ENCODE measurements at places on chromosomes 7 and 10. TPM values are rescaled to one million over a fixed set of nuclear protein-coding genes. Genes with fewer than 3 reads are reported as not detected.

DNA sequence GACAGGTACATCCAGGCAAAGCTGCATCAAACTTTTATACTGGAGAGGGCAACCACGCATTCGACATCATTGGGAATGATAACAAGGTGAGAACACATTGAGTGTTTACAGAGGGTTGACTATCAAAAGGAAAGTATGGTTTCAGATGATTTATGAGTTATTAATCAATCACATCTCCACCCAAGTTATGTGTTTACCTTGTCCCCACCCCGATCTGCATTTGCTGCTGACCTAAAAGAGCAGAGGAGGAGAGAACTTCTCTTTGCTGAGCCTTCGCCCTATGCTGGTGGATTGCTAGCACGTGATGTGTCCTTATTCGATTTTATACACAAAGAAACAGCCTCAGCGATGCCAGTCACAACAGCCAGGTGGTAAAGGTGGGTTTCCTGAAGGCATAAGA is at the start of gene MSMB:
Gene MSMB, minus strand, starts transcription at position 9 of the 400 bp plus-strand sequence. CDS start 32 bp downstream, outside the sequence.
- DNase-seq = no peak

- no peak for DNase-seq
Observed at GRCh38 chr7:44400033-44400511, 74.7 kb upstream of the CAMK2B start.

- no peak for DNase-seq
Observed at GRCh38 chr7:73351447-73352167, 23.6 kb downstream of the FKBP6 start.

DNA sequence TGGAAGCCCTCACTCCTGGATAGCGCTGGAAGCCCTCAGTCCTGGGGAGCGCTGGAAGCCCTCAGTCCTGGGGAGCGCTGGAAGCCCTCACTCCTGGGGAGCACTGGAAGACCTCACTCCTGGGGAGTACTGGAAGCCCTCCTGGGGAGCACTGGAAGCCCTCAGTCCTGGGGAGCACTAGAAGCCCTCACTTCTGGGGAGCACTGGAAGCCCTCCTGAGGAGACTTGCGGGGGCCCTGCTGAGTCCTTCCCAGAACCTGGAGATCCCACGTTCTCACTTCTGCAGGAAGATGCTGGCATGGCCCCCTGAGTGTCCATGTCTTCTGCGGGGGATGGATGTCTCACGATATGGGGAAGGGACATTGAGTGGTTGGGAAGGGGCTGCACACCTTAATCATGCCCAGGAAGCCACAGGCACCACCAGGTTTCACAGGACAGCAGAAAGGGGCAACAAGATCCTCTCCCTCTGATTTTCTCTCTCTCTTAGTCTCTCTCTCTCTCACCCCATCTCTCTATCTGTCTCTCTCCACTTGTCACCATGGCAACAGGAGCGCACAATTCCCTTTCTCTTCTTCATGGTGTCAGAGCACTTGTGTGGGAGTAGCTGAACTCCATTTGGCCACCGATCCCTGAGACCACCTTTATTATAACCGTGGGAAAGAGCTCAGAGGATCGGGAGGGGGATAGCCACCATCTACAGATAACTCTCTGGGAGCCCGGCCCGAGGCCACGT is 267.0 kb downstream of the TCERG1L start:
- DNase-seq = no peak

ZP3 gene
- 9.8 TPM for total RNA-seq

DNA sequence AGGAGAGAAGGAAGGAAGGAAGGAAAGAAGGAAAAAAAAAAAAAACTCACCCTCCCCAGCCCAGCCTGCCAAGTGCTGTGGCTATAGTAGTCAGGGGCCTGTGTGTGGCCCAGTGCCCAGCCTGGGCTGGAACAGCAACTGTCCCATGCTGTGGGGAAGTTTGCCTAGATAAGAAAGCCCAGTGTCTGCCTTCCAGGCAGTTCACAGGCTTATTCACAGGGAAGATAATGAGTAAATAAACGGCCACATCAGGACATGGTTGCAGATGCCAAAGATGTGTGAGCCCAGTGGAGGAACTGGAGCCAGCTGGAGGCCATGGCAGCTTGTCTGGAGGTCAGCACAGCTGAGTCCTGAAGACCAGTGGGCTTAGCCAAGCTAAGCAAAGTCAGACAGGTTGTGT is 132.4 kb upstream of the FOXK1 start:
- DNase-seq = no peak

DNA sequence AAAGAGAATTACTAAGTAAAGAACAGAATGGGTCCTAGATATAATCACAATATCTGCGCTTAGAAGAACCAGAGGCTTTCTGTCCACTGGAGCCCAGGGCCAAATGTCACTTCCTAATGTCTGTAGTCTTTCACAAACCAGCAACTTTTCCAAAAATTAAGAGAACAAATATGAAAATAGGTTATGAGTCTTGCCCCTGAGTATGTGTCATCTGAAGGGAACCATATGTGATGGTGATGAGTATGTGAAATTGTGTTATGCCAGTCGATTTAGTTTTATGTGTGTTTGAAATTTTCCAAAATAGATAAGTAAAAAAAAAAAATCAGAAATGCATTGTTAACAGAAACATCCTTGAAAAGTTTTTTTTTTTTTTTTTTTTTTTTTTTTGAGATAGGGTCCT is 15.4 kb upstream of the HTR5A start:
- no peak for DNase-seq

DNA sequence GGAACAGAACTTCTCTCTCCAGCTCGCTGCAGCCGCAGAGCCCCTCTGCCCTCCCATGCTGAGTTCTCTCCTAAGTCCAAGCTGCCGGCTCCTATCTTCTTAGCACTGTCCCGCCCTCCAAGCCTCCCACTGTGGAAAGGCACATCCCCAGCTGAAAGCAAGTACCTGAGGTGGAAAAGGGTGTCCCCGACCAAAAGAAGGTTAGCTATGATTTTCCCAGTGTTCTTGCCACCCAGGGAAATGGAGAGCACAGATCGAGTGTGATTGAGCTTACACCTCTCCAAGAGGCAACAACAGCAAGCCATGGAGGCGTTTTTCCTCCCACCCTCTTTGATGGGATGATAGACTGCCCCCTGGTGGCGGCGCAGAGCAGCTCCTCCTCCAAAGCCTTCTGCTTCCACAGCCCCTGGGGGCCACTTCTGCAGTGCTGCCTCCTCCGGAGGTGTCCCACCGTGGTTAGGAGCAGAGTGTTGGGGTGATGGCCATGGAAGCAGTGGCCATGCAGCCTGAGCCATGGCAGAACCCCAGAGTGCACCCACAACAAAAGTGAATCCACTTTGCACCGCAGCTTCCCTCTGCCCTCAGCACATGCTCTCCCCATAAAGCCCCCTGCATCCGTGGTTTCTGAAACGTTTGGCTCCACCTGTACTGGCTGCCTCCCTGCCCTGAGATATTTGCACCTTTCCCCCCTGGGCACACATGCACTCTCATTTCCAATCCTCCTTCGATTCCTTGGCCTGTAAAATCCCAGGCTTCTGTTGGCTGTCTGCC is 143.1 kb upstream of the STK17A start:
- peak; percentile 68 for DNase-seq

GRCh38 chr7:13851736-13852135 is 137.7 kb downstream of the ETV1 start:
- no peak for DNase-seq

CALCR gene
- not detected for total RNA-seq

DNA sequence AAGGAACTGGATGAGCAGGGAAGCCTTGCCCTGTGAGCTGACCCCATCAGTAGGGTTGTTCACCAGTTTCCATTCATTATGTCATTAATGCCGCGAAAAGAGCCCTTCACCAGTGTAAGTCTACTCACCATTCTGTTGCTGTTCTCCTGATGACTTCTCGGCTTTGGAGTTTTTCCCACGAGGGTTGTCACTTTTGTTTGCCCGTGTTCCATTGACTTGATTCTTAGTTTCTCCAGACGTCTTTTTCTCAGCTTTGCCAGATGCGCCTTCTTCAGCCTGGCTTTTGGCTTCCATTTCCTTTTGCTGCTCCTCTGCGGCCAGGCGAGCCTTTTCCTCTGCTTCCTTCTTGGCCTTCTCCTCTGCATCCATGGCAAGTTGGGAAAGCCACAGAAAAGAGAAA is 128.8 kb downstream of the PPP1R17 start:
- no peak for DNase-seq

GRCh38 chr10:126669168-126669567 is 1.3 kb downstream of the C10orf90 start:
- no peak for DNase-seq

- DNase-seq = peak; percentile 44
Observed at GRCh38 chr10:72309290-72310240, 35.8 kb downstream of the DDIT4 start.

DNA sequence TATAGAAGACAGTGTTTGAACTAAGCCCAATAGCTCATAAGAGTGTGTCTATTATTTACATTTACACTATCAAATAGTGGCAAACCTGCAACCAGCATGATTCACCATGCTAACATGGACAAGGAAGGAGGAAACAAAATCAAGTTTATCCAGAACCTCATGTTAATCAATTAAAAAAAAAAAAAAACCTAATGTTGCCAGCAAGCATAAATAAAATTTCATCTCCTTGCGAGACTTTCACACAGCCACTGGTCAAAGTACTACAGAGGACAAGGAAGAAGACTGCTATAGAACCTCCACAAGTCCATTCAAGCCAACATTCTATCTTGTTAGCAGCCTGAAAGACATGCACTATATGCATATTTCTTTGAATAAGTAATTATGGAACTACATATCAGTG is 9.7 kb downstream of the TM9SF3 start:
- DNase-seq = no peak

CTBP2 gene
- total RNA-seq = 0.38 TPM

WNT16 gene
- not detected for total RNA-seq

GRCh38 chr7:77649716-77650349 is 46.4 kb upstream of the RSBN1L start:
- DNase-seq = no peak

DNA sequence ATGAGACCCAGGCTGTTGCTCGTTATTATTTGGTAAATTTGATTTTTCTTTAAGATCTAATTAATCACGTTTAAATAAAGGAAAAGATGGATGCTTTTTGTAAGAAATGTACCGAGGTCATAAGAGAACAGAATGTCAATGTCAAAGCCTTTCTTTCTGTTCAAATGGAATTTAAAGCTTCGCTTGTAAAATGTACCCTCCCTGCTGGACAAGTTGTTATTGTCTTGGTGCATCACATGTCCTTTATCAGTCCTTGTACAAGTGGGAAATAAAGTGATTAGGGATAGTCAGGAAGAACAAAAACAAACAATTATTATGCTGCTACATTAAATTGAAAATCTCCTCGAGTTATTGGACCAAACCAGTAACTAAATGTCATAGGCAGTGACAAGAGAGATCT is 363.2 kb downstream of the PHTF2 start:
- no peak for DNase-seq

GRCh38 chr7:23058408-23059096 is 44.6 kb upstream of the HYCC1 start:
- DNase-seq = no peak

GRCh38 chr7:135562720-135563119 is 5.0 kb downstream of the NUP205 start:
- no peak for DNase-seq

GRCh38 chr7:77757589-77757988 is 40.6 kb downstream of the TMEM60 start:
- no peak for DNase-seq

SMIM30 gene
- 4.8 TPM for total RNA-seq

PRTFDC1 gene
- 1.4 TPM for total RNA-seq

DNA sequence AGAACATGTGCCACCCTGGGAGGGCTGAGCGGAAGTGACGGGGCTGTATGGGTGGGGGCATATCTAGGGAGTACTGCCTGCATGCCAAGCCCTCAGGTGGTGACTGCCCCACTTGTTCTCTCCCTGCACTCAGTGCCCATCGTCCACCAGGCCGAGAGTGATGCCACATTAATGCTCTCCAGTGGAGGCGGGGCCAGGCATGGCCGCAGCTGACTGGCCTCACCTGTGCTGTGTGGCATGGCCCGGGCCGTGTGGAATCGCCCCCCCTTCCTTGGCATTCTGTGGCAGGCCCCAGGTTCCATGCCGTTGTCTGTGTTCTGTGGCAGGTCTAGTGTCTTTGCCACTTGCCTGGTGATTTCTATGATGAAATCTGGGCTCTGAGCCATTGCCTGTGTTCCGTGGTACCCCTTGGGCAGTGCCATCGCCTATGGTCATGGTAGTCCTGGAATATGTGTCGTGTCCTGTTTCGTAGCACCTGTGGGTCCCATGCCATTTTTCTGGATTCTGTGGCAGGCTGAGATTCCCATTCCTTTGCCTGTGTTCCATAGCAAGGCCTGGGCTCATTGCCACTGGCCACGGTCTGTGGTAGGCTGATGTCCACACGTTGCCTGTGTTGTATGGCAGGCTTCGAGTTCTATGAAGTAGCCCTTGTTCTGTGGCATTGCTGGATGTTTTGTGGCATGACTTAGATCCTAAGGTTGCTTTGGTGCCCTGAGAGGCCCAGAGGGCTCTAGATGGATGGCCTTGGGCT is 8.9 kb downstream of the FLNC start:
- no peak for DNase-seq

SFTPA1 gene
- total RNA-seq = not detected

DNA sequence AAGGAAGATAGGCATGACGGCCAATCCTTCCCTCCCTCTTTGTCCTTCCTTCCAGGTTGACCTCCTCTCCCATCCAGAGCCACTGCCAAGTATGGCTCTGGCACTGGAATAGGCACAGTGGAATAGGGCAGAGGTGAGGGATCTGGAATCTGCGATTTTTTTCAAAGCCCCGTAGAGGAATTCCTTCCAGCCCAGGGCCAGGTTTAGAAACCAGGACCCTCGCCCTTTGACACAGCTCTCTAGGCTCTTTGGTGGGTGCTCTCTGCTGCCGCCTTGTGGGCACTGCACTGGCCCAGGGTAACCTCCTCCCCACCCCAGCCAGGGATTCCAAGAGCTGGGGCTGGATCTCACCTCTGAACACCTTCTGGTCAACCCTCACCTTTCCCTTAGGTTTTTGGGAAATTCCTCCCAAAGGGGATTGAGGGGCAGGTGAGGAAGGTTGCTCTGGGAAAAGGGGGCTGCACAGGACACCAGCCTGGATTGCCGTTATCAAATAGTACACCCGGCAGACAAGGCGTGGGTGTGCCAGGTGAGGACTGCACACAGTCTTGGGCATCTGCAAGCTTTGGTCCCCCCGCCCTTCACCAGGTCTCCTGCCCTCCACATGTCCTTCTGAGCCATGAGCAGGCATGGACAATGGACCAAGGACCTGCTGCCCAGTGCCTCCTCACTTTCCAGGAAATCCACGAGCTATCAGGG is 22.8 kb downstream of the C10orf105 start:
- DNase-seq = peak; percentile 48

SPDYE2B gene
- total RNA-seq = not detected

GRCh38 chr10:9437131-9437530 is 1382.6 kb downstream of the GATA3 start:
- DNase-seq = no peak

POLR2J2 gene
- 24.8 TPM for total RNA-seq

GRCh38 chr7:129889133-129889844 is 63.5 kb downstream of the UBE2H start:
- no peak for DNase-seq
